NCI-H446 treated with DMSO at 0.1 percent for 48 hours (cell line): ENCODE measurements at places on chromosomes 3 and 15.

GRCh38 chr3:71655061-71655460 lies 70.1 kb downstream of the EIF4E3 start:
- no peak for DNase-seq

DNA sequence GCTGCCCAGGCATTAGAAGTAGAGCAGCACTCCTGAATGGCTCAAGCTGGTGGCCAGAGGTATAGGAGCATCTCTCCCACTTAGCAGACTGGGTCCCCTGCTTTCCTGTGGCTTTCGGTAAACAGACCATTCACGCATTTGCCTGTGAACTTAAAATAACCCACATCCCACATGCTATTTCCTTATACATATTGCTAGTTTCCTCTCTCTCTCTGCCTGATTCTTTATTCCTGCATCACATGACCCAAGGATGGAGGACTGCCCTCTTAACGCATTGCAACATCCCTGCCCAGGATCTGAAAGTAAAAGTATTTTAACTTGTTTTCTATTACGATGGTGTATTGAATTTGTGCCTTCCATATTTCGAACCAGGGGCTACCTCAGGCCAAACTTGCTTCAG lies 43.4 kb upstream of the NLGN1 start:
- DNase-seq = no peak

- DNase-seq = no peak
Measured at GRCh38 chr3:3603351-3603750, 195.9 kb upstream of the LRRN1 start.

DNA sequence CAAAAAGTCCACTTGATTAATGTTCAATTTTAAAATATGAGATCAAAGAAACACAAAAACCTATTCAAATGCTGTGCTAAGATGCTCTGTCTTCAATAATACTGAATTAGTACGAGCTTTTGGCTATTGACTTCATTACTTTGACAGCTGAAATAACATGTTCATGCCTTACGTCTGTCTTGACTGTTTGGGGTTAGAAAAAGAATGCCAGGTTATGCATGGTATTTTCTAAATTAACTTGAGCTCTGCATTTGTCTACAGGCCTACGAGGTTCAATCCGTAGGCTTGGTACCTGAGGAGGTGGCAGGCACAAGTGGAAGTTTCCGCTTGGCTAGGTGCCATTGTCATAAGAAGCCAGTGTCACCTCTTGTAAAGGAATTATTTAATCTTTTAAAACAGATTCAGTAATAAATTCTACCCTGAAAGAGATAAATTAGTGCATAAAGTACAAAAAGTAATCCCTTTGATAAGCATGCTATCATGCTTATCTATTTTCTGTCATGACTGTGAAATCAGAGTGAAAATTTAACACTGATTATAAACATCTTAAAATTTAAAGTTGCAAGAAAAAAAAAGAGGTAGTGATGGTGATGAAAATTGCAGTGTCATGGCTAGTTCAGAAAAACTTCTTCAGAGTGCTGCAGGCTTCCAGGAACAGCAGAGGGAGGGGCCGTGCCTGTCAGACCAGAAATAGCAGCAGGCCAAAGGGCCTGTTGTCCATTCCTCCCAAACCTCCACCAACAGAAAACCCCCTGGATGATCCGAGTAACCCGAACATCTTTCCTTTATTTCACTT lies 115.7 kb downstream of the ARRDC4 start:
- DNase-seq = no peak

DNA sequence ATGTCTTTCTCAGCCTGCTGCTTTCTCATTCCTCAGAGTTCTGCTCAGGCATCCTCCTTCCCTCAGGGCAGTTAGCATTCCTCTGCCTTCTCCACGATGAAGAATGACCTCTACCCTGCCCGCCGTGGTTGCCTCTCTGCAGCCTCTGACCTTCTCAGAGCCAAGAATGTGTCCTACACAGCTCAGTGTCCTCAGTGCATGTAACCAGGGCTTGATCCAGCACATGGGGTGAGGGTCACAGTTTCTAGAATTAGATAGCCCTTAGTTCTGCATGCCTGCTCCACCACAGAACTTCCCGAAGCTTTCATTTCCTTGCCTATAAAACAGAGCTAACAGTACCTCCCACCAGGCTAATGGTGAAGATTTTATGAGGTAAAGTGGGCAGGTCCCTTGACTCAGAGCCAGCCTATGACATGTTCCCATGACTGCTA lies 182.1 kb downstream of the CLSTN2 start:
- DNase-seq = no peak

GRCh38 chr15:79957741-79958140 lies 13.3 kb downstream of the BCL2A1 start:
- no peak for DNase-seq

GRCh38 chr15:95590533-95591044 lies 739.9 kb upstream of the NR2F2 start:
- DNase-seq = no peak

GRCh38 chr15:81312790-81313543 lies 11.0 kb downstream of the STARD5 start:
- peak; percentile 62 for DNase-seq
